Aorta (tissue), 5 donors: ENCODE measurements at places on chromosomes 1 and 21.

- DNase-seq, result no peak
Measured at GRCh38 chr1:235275223-235275622, 52.8 kb downstream of the ARID4B start.

DNA sequence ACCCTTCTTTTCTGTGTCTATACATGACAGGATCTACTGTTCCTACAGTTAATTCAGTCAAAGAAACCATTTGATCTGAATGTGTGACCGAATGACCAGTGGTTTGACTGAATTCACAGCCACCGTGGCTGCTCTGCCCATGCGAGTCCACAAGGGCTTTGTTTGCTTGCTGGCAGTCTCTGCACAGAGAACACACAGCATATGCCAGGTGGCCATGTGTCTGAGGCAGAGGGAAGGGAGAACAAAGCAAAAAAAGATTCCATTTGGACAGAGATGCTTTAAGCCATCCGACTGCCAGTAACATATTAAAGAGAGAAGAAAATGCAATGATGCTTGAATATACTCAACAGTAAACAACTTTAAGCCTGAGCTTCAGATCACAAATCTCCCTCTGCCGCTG is 737.8 kb upstream of the CXADR start:
- no peak for DNase-seq

DNA sequence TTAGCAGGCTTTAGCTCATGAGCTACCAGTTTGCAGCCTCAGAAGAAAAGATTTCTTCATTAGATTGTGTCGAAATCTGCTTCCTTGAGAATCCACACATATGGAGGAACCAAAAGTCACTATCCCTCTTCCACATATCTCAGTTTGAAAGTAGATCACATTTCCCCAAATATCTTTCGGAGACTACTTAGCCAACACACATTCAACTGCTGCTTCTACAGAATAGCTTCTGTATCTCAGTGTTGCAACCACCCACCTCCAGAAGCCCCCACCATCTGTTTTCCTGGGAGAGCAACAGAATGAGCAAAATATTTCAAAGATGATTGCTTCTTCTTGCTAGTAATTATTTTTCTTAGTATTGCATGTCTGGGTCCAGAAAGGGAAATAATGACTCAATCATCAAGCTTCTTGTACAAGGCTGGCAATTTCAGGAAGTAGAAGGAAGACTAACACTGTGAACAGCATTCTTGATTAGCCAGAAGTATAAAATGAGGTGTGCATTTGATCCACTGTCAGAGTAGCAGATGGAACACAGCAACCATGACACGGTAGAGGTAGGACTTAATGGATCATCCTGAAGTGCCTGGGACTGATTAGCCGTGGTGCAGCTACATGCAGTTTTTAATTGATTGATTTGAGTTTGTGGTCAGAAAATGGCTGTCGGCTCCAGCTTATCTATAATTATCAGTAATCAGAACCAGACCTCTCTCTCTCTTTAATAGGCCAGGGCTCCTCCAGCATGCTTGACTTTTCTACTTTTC is 24.9 kb downstream of the ZC3H11B start:
- DNase-seq, result no peak

DNA sequence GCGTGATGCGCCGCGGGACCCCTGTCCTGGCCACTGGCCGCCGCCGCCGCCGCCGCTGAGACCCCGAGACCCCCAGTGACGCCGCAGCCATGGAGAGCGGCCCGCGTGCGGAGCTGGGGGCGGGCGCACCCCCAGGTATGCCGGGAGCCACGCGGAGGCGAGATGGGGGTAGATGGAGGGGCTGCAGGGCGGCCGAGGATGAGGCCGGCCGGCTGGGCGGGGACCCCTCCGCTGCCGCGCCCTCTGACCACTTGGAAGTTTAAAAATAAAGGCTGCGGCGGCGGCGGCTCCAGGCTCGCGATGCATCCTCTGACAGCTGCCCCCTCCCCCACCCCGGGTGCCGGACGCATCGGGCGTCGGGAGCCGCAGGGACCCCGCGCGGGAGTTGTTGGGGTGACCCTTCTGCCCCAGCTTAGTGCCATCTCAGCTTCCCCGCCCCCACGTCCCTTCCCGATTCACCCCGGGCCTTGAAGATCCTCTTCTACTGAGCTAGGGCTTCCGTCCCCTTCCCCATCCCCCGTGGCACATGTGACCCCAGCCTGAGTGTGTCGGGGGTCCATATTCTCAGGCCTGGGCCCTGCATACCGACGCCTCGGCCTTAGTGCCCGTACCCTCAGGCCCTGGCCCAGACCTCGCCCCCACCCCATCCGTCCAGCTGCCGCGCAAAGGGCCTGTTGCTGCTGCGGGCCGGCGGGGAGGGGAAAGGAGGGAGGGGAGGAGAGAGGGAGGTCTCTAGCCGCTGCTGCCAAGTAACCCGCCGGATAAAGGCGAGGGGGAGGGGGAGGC is 562 bp downstream of the MAP7D1 start:
- DNase-seq, result peak; percentile 90

GRCh38 chr1:19639999-19640362 is 4.1 kb upstream of the NBL1 start:
- DNase-seq, result no peak

- no peak for DNase-seq
Measured at GRCh38 chr21:42593007-42593814, 60.2 kb upstream of the PDE9A start.

- no peak for DNase-seq
Measured at GRCh38 chr1:7467476-7468175, 303.5 kb upstream of the VAMP3 start.

DNA sequence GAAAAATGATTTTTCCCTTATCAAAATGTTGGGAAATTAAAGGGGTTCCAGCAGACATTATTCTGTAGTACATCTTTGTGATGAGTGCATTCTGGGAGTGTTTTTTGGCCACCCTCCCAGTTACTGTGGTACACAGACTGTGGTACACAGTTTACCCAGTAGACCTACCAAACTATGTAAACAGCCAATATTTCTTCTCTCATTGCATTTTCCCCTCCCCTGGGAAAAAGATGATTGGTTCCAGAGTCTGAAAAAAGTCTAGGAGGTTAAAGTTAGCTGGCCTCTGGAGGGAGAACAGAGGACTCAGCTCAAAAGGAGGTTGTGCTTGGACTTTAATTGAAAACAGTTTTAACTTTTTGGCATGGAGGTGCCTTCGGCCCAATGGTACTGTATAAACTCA is 42.5 kb downstream of the PGM1 start:
- DNase-seq, result no peak

DNA sequence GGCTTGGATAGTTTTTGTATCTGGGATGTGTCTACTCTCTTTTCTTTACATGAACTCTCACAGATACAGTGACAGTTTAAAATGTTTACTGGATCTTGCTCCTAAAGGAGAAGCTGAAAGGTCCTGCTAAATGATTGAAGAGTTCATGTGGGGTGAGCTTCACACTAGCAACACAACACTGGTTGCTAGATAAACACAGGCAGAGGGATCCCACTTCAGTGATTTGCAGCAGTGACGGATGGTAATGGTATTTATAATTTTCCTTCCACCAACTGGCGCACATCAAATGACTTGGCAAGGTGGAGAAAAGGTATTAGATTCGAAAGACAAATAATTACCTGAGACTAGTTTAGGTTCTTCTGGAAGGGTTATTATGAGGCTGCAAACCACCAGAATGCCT is 270.2 kb downstream of the TBX15 start:
- DNase-seq, result no peak

- DNase-seq, result no peak
Measured at GRCh38 chr1:28147264-28148094, 29.0 kb downstream of the PTAFR start.

GRCh38 chr21:35568643-35569042 is 491.7 kb downstream of the SETD4 start:
- DNase-seq, result no peak
